ENCODE measurements at places on chromosomes 4 and X. TPM values are rescaled to one million over a fixed set of nuclear protein-coding genes. Genes with fewer than 3 reads are reported as not detected.

Gene CT45A1
- not detected for total RNA-seq

Gene PARM1
- 0.09 TPM for total RNA-seq

Gene CT45A2
- not detected for total RNA-seq

Gene TSC22D3
- 56.3 TPM for total RNA-seq

Gene GPR78
- not detected for total RNA-seq

Gene ADAMTS3
- total RNA-seq, result 0.68 TPM

Gene SLC6A8
- total RNA-seq, result 4.6 TPM

Gene POU3F4
- not detected for total RNA-seq

Gene RBM47
- total RNA-seq, result 4.6 TPM

Gene IGSF1
- total RNA-seq, result not detected

Gene SLC6A14
- not detected for total RNA-seq

Gene CT45A3
- total RNA-seq, result not detected

Gene GUCY1A1
- 50.4 TPM for total RNA-seq

Gene CXorf58
- total RNA-seq, result not detected

Gene SOWAHB
- under 0.01 TPM for total RNA-seq

Gene IL15
- 2.0 TPM for total RNA-seq

Gene SLC2A9
- total RNA-seq, result 2.9 TPM

Gene CHRNA9
- total RNA-seq, result not detected

Gene GLOD5
- total RNA-seq, result not detected

Gene ESX1
- total RNA-seq, result not detected

Gene ENOX2
- total RNA-seq, result 15.4 TPM

Gene DKK2
- not detected for total RNA-seq

Gene USP51
- 1.9 TPM for total RNA-seq

Gene TCEAL9
- total RNA-seq, result 112 TPM

Gene HERC5
- 6.7 TPM for total RNA-seq

Gene TRIM2
- total RNA-seq, result 12.6 TPM

Gene MAGEB1
- total RNA-seq, result not detected

Gene PDGFRA
- total RNA-seq, result 1.5 TPM

Gene CCDC149
- 13.3 TPM for total RNA-seq

Gene EXOC1L
- total RNA-seq, result not detected

Gene C1QTNF7
- not detected for total RNA-seq

Gene PPP2R2C
- 0.34 TPM for total RNA-seq

Gene CLDN22
- not detected for total RNA-seq

Gene TEX13B
- total RNA-seq, result not detected

Gene GNRHR
- not detected for total RNA-seq

Gene SYP
- total RNA-seq, result 0.14 TPM

Gene JCHAIN
- not detected for total RNA-seq

Gene ZNF157
- 0.17 TPM for total RNA-seq

Gene PGRMC1
- total RNA-seq, result 139 TPM

Gene PLCXD1
- total RNA-seq, result 5.1 TPM

Data from dermis blood vessel endothelial cell (primary cell).